Endothelial cell (in vitro differentiated cells): ENCODE measurements at places on chromosomes 16 and 17.

DNA sequence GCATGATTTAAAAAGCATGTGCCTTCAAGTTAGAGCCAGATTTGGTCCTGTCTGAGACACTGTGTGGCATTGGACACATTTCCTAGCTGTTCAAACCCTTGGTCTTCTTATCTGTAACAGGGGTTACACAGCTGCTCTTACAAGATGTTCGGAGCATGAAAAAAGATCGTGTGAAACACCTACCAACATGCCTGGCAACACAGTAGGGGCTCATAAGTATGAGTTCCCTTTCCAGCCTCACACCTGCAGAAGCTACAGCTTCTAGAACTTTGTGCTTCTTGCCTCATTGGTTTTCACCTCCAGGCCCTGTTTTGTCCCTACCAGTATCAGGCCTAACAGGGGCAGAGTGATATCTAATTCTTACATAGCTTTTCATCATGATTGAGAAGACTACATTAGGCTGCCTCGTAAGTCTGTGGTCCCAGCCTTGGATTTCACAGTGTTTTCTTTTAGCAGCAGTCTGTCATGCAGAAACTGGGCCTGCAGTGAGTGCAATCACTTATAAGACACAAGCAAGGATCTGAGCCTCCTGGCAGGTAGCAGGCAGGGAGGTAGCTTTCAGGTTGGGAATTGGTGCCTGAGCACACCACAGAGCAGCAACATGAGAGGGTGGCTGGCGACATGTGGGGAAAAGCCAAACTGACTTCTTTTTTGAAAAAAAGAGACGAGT, 78.8 kb downstream of the CCDC182 start:
- no peak for DNase-seq

DNA sequence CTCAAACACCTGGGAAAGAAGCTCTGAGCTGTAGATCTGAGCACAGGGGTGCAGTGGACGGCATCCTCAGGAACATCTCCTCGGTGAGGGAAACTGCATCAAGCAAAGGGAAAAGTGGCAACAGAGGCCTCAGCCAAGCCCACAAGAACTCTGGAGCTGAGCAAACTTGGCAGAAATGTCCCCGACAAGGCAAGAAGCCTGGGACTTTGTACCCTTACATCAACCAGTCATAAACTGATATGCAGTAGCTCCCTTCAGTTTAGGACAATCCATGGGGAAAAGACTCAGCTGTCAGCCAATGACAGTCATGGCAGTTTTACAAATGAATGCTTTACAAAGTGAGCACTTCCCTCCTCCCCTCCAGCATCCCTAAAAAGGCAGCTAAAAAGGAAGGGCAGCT, 210.0 kb upstream of the DYNLRB2 start:
- DNase-seq = no peak

GRCh38 chr16:67326472-67327309, at the start of the genes KCTD19 and LRRC36:
KCTD19 (minus strand) TSS chr16:67326741; CDS start chr16:67326707, 34 bp downstream.
LRRC36 (plus strand) TSS chr16:67326815; CDS start chr16:67326863, 48 bp downstream.
- DNase-seq = peak; percentile 99

GRCh38 chr16:56669840-56670619, 416 bp downstream of the MT1H start:
- DNase-seq = no peak
